HCT116 (cell line): ENCODE measurements at places on chromosomes 7 and 10. TPM values are rescaled to one million over a fixed set of nuclear protein-coding genes. Genes with fewer than 3 reads are reported as not detected.

- H3K4me1 ChIP-seq: no peaks in the 10 kb centered on the region
- H3K4me3 ChIP-seq: no peak overlapping the region
- DNase-seq: no peak
- H3K27ac ChIP-seq: no peak overlapping the region
Observed at GRCh38 chr7:6160191-6160623, 112.2 kb downstream of the CYTH3 start.

The PCGF6 gene
- total RNA-seq: 24.7 TPM

The MSS51 gene
- total RNA-seq: 1.7 TPM

The LLCFC1 gene
- total RNA-seq: not detected

The TEX36 gene
- total RNA-seq: 0.25 TPM

The CCDC186 gene
- total RNA-seq: 17.1 TPM

DNA sequence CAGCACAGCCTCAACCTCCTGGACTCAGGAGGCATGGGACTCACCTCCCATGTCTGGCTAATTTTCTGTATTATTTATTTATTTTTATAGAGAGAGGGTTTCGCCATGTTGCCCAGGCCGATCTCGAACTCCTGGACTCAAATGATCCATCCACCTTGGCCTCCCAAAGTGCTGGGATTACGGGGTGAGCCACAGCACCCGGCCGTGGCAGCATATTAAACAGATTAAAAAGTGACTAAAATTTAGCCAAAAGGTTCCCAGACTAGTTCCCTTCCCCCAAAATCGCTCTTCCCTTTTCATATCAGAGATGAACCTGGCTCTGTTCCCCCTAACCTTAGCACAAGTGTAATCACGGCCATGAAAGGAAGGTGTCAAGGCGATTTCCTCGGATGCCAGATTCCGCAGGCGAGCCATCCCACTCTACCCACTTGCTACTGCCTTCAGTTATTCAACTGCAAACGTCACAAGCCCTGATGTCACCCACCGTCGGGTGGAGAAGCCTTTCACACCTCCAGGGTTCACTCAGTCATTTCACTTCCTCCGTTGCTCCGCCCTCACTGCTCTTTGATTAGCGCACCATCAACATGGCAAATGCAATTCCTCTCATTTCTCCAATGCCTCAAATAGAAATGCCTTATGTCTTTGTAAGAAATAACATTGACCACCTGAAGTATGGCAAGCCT, 104.7 kb upstream of the RHEB start:
- H3K27me3 ChIP-seq: no peaks in the 10 kb centered on the region
- peaks cover 4% of the 10 kb centered on the region for H3K4me1 ChIP-seq
- no peaks in the 10 kb centered on the region for H3K36me3 ChIP-seq
- H3K4me3 ChIP-seq: no peak overlapping the region

DNA sequence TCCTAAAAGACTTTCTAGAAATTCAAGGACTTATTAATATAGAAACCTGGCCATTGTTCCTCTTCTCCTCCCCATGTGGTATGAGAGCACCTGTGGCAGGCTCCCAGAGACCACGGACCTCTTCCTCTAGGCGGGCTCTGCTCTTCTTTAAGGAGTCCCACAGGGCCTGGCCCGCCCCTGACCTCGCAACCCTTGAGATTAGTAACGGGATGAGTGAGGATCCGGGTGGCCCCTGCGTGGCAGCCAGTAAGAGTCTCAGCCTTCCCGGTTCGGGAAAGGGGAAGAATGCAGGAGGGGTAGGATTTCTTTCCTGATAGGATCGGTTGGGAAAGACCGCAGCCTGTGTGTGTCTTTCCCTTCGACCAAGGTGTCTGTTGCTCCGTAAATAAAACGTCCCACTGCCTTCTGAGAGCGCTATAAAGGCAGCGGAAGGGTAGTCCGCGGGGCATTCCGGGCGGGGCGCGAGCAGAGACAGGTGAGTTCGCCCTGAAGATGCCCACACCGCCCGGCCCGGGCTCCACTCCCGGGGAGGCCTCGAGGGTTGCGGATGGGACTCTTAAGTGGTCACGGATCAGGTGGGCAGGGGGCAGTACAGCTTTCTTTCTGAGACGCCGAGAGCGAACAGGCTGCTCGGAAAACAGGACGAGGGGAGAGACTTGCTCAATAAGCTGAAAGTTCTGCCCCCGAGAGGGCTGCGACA, at the start of gene SLC26A4:
Gene SLC26A4 (plus strand): TSS at position 448 of the 700 bp plus-strand sequence. CDS start 814 bp downstream, outside the sequence.
- no peak for DNase-seq
- no peaks in the 10 kb centered on the region for H3K27me3 ChIP-seq
- H3K4me1 ChIP-seq: no peaks in the 10 kb centered on the region
- no peaks in the 10 kb centered on the region for H3K36me3 ChIP-seq
- no peak within 1 kb of the TSS for H3K4me3 ChIP-seq

GRCh38 chr10:84366041-84366440, 37.7 kb downstream of the CCSER2 start:
- no peaks in the 10 kb centered on the region for H3K27me3 ChIP-seq
- H3K4me1 ChIP-seq: no peaks in the 10 kb centered on the region
- H3K36me3 ChIP-seq: no peaks in the 10 kb centered on the region
- H3K4me3 ChIP-seq: no peak overlapping the region
- DNase-seq: no peak

The CALHM1 gene
- not detected for total RNA-seq

The WNT8B gene
- total RNA-seq: not detected

GRCh38 chr10:26911811-26912461, 51.2 kb upstream of the ABI1 start:
- no peak overlapping the region for H3K4me3 ChIP-seq
- H3K4me1 ChIP-seq: no peaks in the 10 kb centered on the region
- H3K27ac ChIP-seq: no peak overlapping the region

The AGBL3 gene
- total RNA-seq: 1.9 TPM

- no peak overlapping the region for H3K27ac ChIP-seq
- H3K4me3 ChIP-seq: no peak overlapping the region
- H3K36me3 ChIP-seq: no peaks in the 10 kb centered on the region
Observed at GRCh38 chr7:24284699-24285506, 913 bp downstream of the NPY start.

DNA sequence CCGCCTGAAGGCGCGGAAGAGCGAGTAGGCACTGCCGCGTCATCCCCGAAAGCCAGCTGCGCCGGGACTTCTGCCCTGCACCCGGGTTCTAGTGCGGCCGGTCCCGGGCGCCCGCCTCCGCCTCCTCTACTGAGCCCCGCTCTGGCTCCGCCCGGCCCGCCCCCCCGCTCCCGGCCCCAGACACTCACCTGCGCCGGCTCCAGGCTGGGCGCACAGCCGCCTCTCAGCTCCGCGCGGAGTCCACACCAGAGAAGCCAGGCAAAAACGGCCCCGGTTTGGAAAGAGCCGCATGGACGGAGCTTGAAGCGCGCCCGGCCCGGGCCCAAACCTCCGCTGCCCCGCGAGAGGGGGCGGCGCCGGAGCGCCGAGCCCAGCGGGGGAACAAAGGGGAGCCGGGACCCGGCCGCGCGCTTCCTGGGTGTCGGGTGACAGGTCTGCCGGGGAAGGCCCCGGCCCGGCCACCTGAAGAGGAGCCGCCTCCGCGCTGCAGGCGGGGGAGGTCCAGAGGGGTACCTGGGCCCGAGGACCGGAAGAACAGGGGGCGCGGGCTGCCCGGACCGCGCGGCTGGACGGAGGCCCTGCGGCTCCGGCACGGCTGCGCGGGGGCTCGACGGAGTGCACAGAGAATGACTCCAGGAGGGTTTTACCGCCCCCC, 168.2 kb downstream of the NRF1 start:
- peak overlapping the region; percentile 94 for H3K27ac ChIP-seq
- peak; percentile 61 for DNase-seq
- peak overlapping the region; percentile 87 for H3K4me3 ChIP-seq
- no peaks in the 10 kb centered on the region for H3K27me3 ChIP-seq
- H3K36me3 ChIP-seq: no peaks in the 10 kb centered on the region

GRCh38 chr7:156848979-156849378, 44.0 kb downstream of the LMBR1 start:
- no peak overlapping the region for H3K27ac ChIP-seq
- no peak overlapping the region for H3K4me3 ChIP-seq
- no peak for DNase-seq
- H3K27me3 ChIP-seq: no peaks in the 10 kb centered on the region
- no peaks in the 10 kb centered on the region for H3K36me3 ChIP-seq

- H3K27ac ChIP-seq: no peak overlapping the region
- no peaks in the 10 kb centered on the region for H3K36me3 ChIP-seq
- H3K4me3 ChIP-seq: no peak overlapping the region
Observed at GRCh38 chr7:155897758-155898386, 85.6 kb upstream of the SHH start.

- no peak overlapping the region for H3K27ac ChIP-seq
- H3K4me3 ChIP-seq: no peak overlapping the region
- no peak for DNase-seq
- no peaks in the 10 kb centered on the region for H3K36me3 ChIP-seq
- peaks cover 10% of the 10 kb centered on the region; the same call in 1 of the 2 replicates for H3K4me1 ChIP-seq
- H3K27me3 ChIP-seq: no peaks in the 10 kb centered on the region
Observed at GRCh38 chr10:109961174-109962001, 38.1 kb upstream of the XPNPEP1 start.

The MRLN gene
- total RNA-seq: not detected

The SPAM1 gene
- not detected for total RNA-seq

The MMP21 gene
- not detected for total RNA-seq

GRCh38 chr10:120990831-120991230, 139.7 kb downstream of the WDR11 start:
- H3K27me3 ChIP-seq: no peaks in the 10 kb centered on the region
- no peaks in the 10 kb centered on the region for H3K36me3 ChIP-seq
- no peak for DNase-seq
- no peaks in the 10 kb centered on the region for H3K4me1 ChIP-seq
- no peak overlapping the region for H3K4me3 ChIP-seq

GRCh38 chr10:8374334-8374733, 319.8 kb downstream of the GATA3 start:
- H3K27me3 ChIP-seq: no peaks in the 10 kb centered on the region
- no peaks in the 10 kb centered on the region for H3K4me1 ChIP-seq
- DNase-seq: no peak
- H3K4me3 ChIP-seq: no peak overlapping the region
- no peak overlapping the region for H3K27ac ChIP-seq

GRCh38 chr10:112677689-112678088, 230.7 kb downstream of the VTI1A start:
- no peak for DNase-seq
- H3K4me3 ChIP-seq: no peak overlapping the region
- H3K27ac ChIP-seq: no peak overlapping the region
- no peaks in the 10 kb centered on the region for H3K4me1 ChIP-seq
- H3K36me3 ChIP-seq: no peaks in the 10 kb centered on the region
- H3K27me3 ChIP-seq: no peaks in the 10 kb centered on the region

The POM121 gene
- 53.3 TPM for total RNA-seq

The TDRD1 gene
- total RNA-seq: not detected

The HGF gene
- total RNA-seq: 0.15 TPM

DNA sequence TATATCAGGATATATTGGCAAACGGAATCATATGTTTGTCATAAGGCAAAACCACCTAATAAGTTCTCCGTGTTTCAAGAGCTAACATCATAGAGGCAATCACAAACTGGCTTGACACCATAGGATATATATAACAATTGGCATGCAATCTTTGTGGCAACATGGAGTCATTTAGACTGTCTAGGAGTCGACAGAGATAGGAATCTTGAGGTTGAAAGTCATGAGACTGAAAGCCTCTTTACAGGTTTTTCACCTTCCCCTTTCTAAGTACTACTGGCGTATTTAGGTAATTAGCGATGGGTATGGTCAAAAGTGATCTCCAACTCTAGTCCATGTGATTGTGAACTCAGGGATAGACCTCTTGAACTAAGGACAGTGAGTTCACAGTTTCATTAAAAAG, 63.7 kb downstream of the THSD7A start:
- no peaks in the 10 kb centered on the region for H3K4me1 ChIP-seq
- no peak for DNase-seq
- no peak overlapping the region for H3K27ac ChIP-seq
- H3K4me3 ChIP-seq: no peak overlapping the region

DNA sequence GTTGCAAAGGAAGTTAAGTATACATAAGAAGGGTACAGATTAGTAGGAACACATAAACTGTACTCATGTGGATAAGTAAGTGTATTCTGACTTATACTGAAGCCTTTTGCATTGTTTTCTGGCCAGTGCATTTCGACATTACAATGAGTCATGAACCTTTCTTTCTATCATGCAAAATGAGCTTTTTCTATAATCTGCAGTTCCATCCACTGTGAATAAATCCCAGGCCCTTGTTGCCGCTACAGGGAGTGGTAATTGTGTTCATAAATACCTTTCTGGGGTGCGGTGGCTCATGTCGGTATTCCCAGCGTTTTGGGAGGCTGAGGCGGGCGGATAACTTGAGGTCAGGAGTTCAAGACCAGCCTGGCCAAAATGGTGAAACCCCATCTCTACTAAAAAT, 858.3 kb downstream of the GRM8 start:
- no peaks in the 10 kb centered on the region for H3K4me1 ChIP-seq
- no peaks in the 10 kb centered on the region for H3K27me3 ChIP-seq
- DNase-seq: no peak
- H3K4me3 ChIP-seq: no peak overlapping the region

GRCh38 chr10:22723343-22723779, 9.0 kb upstream of the PIP4K2A start:
- no peak overlapping the region for H3K27ac ChIP-seq
- no peaks in the 10 kb centered on the region for H3K27me3 ChIP-seq
- no peak for DNase-seq

The BTBD16 gene
- 0.27 TPM for total RNA-seq

DNA sequence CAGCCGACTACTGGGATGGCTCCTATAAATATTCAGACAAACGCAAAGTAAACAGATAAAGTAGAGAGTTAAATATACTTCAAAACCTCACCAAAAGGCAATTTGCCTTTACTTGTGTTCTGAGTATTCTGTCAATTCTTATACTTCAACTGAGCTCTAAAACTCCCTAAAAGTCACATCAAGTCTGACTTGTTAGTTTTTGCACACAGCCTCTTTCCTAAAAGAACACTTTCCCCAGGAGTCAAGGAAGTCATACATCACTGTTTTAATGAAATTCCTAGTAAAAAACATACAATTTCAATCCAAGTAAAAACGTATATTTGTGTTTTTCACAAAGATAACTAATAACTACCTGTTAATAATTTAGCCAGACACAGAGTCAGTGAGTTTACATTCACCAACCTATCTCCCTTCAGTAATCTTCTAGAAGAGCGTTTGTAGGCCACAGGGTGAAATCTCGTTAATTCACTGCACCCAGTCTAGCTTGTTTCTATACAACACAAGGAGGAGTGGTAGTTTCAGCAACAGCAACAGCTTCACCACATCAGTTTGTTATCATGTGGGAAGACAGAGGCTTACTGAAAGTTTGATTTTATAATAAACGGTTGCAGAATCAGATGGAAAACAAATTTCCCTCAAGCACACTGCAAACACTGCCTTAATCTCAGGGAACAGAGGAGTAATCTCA, 2.7 kb downstream of the COBL start:
- no peaks in the 10 kb centered on the region for H3K36me3 ChIP-seq
- no peak for DNase-seq
- no peaks in the 10 kb centered on the region for H3K27me3 ChIP-seq
- peaks cover 15% of the 10 kb centered on the region for H3K4me1 ChIP-seq
